ENCODE measurements at places on chromosomes 5 and 9.

DNA sequence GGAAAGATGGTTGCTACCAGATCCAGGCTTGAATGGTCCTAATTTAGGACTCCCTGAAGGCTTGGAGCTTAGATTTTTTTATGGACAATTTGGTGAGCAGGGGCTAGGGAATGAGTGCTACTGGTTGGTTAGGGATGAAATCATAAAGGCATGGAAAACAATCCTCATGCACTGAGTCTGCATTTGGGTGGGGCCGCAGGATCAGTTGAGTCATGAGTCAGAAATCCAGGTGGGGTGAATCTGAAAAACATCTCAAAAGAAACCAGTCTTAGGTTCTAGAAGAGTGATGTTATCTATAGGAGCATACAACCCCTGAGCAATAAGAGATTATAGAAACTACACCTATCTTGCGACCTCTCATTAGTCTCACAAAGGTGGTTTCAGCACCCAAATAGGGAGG lies 300.0 kb downstream of the KIF4B start:
- DNase-seq: no peak

DNA sequence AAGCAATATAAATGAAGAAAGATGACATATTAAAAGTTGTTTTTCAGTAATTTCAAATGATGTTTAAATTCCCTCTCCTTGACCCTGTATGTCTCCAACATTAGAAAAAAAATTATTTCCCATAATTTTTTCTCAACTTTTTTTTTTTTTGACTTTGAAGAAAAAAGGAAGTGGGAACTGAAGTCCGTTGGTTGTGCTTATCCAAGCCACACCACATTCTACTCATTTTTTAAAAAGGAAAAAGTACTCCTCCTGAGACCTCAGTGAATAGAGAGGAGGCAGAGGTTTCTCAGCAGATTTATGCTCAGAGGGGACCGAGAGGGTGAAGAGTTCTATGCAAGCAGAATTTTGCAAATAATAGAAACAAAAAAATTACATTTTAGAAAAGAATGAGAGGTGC lies 123.3 kb downstream of the PCSK5 start:
- DNase-seq: no peak

DNA sequence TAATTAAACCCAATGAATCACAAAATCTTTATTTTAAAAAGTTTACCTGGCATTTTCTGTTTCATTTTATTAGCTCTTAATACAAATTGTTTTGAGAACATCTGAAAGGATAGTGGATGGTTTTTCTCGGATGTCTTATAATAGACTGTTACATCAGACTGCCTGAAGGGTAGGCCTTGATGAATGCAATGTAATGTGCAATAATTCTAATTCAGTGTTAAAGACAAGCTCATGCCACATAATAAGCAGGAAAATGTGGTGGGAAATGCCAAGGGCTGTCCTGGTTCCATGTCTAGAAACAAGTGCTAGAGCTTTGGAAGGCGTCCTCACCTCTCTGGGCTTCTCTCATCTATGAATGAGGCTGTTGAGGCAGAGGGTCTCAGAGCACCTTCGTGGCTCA lies 148.1 kb downstream of the DEPDC1B start:
- no peak for DNase-seq

DNA sequence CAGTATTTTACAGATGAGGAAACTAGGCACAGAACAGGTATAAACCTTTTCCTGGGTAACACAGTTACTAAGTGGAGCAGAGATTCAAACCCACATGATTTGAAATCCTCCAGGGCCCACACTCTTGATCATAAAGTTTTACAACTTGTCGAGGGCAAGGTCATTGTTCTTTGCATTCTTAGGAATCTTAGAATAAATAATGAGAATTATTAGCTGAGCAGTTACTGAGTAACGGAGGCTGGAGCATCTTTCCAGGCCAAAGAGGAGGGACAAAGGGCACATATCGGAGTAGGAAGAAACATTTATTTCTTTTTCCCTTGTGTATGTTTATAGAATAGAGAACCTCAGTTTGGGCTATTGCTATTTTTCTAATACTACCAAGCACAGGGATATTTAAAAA lies 27.1 kb upstream of the F2R start:
- no peak for DNase-seq

DNA sequence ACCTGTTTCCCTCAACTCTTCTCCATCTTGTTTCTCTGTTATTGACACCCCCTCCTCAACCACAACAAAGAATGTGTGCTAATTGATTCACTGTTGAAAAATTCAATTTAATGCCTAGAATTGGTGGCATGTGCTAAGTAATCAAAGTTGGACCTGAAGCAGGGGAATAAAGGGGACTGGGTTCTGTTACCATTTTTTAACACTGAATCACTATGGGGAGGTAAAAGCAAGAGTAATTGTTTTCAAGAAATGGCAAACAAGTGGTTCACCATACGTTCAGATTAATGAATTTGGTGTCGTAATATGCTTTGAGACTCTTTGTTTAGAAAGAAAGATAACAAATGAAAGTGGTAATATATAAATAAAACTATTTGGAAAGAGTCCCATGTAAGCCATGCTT lies 17.0 kb upstream of the SSBP2 start:
- DNase-seq: no peak

DNA sequence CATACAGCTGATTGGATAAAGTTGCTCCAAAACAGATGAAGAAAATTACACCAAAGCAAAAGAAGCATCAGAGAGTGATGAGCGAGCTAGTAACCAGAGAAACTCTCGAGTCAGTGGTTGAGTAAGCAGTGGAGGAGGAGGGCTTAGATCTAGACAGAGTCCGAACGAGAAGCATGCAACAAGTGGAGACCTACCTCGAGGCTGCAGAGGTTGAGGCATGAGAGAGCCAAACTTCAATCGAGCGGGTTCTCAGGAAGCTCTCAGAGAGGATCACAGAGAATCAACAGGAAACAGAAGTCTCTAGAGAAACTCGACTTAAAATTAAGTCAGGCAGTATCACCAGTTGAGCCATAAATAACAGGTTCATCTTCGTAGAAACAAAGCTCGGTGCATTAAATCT lies 6.1 kb downstream of the RUSC2 start:
- no peak for DNase-seq

DNA sequence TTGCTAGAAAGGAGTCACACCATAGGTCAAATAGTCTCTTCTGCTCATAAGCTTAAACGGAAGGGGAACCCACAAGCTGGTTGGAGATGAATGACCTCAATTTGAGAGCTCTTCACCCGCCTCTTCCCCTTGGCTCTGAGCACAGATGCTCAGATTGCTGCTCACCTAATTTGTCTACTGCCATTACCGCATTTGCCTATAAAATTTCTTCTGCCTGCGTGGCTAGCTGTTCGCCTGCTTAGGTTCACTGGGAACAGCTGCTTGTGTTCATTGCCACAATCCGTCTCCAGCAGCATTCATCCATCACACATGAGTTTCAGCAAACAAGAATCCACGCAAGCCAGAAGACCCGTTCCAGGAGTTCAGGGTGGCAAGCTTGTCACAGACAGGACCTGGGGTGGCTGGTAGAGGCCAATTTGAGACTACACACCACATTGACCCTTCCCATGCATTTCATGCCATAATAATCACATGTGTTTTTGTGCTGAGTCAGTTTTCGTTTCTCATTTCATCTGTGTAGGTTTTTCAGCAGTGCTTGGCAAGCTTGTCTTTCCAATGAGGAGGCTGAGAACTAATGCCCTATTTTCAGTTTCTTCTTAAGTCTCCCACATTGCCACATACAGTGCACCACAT lies 50.2 kb upstream of the DNAH5 start:
- DNase-seq: no peak

GRCh38 chr5:142918959-142919635 lies 148.9 kb downstream of the ARHGAP26 start:
- DNase-seq: no peak

Data from LNCaP clone FGC (cell line).